ENCODE measurements at places on chromosomes 6 and 20.

GRCh38 chr6:89927264-89927663 is 33.0 kb downstream of the GJA10 start:
- DNase-seq: no peak

DNA sequence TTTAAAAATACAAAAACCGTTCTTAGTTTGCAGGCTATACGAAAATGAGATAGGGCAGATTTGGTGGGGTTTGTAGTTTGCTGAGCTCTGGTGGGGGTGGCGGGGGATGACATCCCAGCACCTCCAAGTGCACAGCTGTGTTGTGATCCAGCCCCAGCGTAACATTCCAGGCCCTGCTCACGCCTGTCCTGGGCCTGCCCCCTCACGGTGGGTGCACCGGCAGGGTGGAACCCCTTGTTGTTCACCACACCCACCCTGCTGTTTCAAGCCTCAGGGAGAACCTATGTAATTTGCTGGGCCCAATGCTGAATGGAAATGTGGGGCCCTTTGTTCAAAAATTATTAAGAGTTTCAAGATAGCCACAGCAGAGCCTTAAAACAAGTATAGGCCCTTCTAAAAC is 25.0 kb downstream of the ARMC2 start:
- no peak for DNase-seq

DNA sequence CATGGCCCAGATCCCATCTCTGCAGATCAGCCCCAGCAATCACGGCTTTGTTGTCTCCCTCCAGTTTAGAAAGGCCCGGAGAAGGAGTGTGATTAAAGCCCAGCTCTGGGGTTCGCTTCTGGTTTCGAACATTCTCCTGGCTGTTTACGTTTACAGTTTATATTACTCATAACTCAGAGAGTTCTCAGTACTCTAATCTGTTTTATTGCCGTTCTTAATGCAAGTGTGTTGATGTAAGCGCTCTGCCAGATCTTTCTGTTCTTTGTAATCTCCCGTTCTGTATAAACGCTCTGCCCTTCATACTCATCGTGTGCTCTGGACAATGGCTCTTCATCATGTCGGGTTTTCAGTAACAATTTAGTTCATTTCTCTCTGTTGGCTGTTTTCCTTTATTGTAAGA is 118.0 kb upstream of the PRND start:
- DNase-seq: no peak

DNA sequence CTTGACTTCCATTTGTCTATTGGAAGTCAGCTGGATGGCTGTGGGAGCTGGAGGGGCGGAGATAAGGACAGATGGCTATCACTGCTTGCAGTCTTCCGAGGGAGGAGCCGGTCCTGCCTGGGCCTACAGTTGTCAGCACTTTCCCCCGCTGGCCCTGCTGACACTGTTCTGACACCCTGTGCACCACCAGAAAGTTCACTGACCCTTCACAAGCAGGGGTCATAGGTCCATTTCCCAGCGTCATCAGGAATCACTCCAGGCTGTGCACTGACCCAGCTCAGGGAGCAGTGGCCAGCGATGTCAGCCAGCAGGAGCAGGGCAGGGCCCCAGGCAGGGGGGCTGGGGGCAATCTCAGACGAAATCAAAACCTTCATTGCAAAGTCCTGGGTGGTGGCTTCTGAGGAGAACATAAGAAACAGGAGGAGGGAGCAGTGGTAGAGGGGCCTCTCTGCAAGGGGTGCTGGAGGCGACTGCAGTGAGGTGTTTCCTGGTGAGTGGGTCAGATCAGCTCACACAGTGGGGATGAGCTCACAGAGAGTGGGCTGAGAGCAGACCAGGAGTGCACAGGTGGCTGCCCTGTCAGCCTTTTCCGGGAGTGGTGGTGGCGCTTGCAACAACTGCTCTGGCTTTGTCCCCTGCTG is 26.5 kb upstream of the PLEKHG1 start:
- no peak for DNase-seq

- DNase-seq: no peak
Measured at GRCh38 chr6:111976139-111976538, 77.8 kb upstream of the CCN6 start.

GRCh38 chr20:1860446-1860845 is 34.8 kb upstream of the SIRPA start:
- no peak for DNase-seq

- DNase-seq: no peak
Measured at GRCh38 chr6:111789598-111789997, 83.7 kb downstream of the FYN start.

All from C1 segment of cervical spinal cord (tissue), 14 donors.